HFF-Myc (cell line): ENCODE measurements at places on chromosomes 11 and 22.

- DNase-seq: no peak
Measured at GRCh38 chr22:47582067-47582466, 819.6 kb downstream of the TBC1D22A start.

DNA sequence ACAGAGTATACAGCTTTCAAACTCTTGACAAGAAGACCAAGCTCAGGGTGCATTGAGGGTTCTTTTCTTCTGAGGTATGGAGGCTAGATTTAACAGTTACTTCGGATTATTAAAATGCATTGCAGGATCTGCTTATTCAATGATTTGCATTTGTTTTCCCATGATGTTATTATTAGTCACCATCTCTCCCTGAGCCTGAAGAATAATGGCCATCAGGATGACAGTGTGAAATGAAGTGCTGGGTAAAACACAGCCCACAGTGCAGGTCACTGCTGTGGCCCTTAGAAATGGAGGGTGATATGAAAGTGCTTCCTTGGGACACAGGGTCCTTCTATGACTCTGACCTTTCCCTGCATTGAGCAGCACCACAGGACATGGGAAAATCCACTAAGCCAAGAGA lies 40.0 kb downstream of the TECTA start:
- DNase-seq: no peak

DNA sequence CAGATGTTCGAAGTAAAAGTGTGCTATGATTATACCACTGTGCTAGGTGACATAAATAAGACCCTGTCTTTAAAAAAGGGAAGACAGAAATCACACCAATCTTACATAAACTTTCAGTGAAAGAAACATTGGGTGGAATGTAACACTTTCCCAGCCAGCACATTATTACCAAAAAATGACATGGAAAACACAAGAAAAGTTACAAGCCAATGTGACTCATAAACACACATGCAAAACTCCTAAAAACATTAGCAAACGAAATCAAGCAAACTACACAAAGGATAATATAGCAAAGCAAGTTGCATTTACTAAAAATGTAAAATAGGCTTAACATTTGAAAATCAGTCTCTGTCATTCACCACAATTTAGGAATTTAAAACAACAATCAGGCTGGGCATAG lies 47.0 kb downstream of the SBF2 start:
- no peak for DNase-seq

DNA sequence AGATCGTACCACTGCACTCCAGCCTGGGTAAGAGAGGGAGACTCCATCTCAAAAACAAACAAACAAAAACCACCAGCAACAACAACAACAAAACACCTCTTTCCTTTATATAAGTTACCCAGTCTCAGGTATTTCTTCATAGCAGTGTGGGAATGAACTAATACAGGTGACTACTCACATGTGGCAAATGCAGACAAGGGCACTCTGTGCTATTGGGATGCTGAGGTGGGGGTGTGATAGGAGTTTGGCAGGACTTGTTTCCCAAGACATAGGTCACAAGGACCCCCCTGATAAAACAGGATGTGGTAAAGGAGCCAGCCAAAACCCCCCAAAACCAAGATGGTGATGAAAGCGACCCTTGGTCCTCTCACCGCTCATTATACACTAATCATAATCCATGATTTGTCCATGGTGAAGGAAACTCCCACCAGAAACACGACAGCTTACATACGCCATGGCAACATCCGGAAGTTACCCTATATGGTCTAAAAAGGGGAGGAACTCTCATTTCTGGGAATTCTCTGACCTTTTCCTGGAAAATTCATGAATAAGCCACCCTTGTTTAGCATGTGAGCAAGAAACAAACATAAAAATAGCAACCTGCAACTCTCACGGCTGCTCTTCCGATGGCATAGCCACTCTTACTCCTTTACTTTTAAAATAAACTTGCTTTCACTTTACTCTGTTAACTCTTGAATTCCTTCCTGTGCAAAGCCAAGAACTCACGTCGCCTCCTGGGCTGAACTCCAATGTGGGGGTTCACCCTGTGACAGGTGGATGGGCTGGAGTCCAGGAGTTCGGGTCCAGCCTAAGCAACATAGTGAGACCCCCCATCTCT lies 18.8 kb upstream of the INCENP start:
- no peak for DNase-seq

DNA sequence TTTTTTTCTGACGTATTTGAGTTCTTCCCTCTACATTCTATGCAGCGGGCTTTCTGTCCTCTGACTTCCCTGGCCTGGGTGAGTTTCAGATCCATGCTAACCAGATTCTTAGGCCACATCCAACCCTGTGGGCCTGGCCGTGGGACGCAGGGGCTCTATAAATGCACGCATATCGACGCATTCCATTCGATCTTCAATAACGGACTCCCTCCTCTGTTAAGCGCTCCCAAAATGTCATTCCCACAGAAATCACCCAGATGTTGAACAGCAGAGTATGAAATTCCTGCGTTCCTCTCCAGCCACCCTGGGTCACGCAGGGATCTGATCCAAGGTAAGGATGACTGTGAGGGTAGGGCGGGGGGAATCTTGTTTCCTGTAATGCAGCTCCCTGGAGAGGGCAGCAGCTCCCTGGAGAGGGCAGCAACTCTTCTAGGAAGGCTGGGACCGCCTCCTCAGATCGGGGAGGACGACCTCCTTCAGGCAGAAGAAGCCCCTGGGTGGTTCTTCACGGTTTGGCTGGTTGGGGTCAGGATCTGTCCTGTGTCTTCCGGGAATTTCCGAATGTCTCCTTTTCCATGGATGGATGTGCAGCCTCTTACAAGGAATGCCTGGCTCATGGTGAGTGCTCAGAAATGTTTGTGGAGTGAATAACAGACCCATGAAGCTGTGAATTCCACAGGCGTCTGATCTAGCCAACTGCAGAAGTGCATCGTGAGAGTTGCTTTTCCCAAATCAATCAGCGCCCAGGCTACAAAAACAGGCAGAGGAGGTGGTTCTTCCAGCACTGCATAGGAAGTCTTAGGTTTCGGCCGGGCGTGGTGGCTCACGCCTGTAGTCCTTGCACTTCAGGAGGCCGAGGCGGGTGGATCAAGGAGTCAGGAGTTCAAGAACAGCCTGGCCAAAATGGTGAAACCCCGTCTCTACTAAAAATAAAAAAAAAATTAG lies 12.2 kb downstream of the MRGPRD start:
- DNase-seq: no peak

DNA sequence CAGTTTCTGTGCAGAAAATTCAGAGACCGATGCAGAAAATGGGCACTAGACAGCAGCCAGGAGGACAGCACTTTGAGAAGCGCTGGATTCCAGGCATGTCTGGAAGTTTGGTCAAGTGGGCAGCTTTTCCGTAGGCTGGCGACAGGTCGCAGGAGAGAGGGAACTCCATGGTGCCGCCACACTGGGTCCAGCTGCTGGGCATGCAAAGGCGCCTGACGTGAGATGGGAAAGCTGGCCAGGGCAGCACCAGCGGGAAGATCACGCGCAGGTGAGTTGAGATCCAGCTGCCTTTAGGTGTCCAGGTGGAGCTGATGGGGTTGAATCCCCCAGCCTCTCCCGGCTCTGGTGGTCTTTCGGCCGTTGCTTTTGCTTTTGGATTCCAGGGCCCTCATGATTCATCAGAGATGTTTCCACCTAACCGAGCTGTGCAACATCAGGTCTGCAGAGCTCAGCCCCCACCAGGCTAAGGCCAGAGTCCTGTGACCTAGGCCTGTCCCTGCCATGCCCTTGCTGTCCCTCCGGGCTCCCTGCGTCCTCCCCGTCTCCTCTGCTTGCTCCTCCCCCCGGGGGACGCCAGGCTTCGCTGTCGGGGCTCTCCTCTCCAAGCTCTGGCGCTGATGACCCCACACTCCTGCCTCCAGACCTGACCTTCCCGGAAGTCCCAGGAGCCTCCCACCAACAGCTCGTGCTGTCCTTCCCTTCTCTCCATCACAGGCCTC lies 1001.7 kb downstream of the BRD1 start:
- no peak for DNase-seq

DNA sequence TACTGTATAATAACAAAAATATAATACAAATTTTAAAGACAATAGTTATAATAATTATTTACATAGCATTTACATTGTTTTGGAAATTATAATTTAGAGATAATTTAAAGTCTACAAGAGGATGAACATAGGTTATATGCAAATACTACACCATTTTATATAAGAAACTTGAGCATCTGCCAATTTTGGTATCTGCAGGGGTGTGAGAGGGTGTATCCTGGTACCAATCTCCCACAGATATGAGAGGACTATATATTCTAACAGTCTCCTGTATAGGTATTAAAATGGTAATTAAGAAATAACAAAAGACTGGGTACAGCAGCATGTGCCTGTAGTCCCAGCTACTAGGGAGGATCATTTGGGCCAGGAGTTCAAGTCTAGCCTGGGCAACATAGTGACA lies 134.4 kb downstream of the APOL5 start:
- no peak for DNase-seq

GRCh38 chr22:49692499-49693225 lies 135.0 kb downstream of the BRD1 start:
- DNase-seq: no peak

- no peak for DNase-seq
Measured at GRCh38 chr11:25758145-25758661, 573.7 kb upstream of the ANO3 start.

DNA sequence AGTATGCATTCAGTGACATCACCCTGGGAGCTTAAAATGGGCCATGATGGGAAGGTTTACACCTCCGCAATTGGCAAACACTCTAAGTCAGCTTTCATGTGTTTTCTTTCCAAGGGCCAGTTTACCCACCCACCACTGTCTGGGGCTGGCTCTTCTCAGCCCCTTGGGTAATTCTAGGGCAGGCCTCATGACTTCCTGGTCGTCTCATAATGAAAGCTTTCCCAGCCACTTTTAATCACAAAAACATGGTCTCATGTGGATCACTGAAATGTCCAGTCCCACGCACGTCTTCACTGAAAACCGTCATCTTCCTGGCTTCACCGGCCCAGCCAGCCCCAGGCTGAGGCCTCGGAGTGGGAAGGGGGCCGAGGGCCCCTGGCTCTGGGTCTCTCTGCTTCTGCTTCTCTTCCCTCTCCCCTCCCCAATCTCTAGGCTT lies 58.5 kb upstream of the ANO1 start:
- no peak for DNase-seq

- DNase-seq: no peak
Measured at GRCh38 chr11:69245041-69245440, 48.9 kb upstream of the MYEOV start.

DNA sequence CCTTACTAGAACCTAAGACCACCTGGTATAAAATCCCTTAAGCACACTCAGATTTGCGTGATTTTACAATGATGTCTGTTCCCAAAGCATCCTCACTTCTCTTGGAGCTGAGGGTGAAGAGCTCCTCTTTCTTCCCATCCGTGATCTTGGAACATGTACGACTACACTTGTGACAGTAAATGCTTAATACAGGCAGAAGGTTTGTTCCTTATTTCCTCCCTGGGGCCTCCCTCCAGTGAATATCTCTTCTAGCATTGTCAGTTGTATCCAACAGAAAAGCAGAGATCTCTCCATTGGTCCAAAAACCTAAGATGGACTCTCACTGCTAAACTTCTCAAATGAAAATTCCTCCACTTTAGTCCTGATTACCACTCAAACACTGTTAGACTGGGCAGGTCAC lies 103.6 kb upstream of the VPREB1 start:
- DNase-seq: no peak

DNA sequence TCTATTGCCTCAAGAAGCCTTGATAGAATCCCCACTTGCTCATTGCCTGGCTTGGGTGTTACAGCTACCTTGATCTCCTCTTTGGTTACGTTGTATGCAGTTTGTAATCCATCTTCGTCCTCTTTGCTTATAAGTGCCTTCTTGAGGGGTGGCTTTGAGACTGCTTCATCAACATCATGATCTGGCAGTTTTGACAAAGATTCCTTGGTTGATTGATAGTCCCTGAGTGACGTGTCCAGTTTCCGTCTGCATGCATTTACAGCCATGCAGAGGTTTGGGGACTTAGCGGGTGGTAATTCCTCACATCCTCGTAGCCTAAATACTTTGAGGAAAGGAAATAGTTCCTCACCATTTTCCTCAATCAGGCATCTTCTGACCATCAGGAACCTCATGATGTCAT lies 23.1 kb downstream of the NEU3 start:
- no peak for DNase-seq

GRCh38 chr22:38919631-38920190 lies 37.7 kb upstream of the APOBEC3A start:
- DNase-seq: no peak

DNA sequence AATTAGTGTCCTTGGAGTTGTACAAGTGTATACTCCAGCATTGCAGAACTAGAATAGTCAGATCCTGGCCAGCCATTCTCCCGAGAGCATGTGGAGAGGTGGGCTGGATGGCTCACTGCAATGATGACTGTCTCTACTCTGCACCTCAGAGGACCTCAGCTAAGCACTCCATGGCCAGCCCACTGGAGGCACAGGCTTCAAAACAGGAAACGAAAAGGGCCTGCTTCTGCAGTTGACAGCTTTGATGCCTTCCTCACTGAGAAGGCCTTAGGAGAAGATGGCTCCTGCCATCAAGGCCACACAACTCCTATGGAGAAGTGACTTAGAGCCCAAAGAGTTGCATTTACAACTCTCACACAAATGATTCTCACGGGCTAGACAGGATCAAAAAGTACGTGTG lies 9.1 kb downstream of the POLD4 start:
- no peak for DNase-seq

GRCh38 chr22:46444390-46444854 lies 93.0 kb downstream of the CELSR1 start:
- DNase-seq: no peak

- no peak for DNase-seq
Measured at GRCh38 chr11:105490333-105490732, 119.5 kb upstream of the GRIA4 start.

GRCh38 chr22:22342697-22343580 lies 98.4 kb downstream of the VPREB1 start:
- peak; percentile 3 for DNase-seq

GRCh38 chr11:2887515-2888195 lies 2.1 kb upstream of the CDKN1C start:
- no peak for DNase-seq

DNA sequence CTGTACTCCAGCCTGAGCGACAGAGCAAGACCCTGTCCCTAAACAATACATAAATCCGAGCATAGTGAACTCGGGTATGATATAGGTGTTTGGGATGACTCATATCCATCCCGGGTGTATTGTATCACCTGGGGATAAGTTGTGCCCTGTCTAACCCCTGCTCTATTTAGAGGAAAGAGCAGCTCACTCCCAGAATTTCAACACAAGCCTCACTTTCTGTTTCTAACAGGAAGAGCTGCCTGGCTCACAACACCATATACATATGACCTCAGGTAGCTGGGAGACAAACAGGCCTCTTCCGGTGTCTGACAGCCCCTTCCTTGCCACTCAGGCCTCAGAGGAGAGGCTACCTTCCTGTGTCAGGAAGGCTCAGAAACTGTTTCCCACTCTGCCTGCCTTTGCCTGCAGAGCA lies 9.9 kb upstream of the MICALL1 start:
- DNase-seq: no peak

DNA sequence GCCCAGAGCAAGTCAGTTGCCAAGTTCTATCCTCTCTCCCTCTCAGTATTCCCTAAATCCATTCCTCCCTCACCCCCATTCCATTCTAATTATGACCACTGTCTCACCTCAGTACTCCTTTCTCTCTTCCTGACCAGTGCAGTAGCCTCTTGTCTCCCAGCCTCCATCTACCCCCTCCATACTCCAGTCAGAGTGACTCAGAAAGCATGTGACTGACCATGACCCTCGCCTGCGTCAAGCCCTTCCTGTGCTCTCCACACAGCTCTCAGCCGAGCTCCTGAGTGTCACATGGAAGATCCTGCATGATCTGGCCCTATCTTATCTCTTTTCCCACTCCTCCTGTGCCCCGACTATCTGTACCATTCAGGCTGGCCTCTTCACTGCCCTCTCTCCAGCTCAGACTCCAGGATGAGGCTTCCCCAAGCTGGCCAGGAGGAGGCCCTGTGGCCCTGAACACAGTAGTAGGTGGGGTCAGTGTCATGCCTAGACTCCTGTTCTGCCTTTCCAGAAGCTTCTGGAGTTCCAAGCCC lies 42.6 kb downstream of the NEU3 start:
- peak; percentile 67 for DNase-seq
